Omental fat pad (tissue), 4 donors: ENCODE measurements at places on chromosomes 3 and 15.

DNA sequence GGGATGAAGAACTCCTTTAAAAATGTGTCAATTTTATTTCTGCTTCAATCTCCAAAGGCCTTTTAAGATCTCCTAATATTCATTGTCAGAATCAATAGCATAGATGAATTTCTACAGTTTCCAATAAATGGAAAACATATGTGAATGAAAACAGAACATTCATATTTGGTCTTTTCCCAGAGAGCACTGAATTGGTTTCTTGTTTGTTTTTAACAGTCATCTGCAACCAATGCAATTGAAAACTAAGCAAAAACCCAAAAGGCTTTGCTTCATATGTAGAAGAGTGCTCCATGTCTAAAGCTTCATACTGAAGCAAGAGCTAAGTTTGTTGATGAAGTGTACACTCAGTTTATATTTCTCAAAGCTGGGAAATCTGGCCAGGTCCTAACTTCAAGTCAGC is 426.5 kb upstream of the CDIN1 start:
- no peak for DNase-seq

GRCh38 chr3:18019161-18019495 is 276.7 kb upstream of the TBC1D5 start:
- DNase-seq = no peak

DNA sequence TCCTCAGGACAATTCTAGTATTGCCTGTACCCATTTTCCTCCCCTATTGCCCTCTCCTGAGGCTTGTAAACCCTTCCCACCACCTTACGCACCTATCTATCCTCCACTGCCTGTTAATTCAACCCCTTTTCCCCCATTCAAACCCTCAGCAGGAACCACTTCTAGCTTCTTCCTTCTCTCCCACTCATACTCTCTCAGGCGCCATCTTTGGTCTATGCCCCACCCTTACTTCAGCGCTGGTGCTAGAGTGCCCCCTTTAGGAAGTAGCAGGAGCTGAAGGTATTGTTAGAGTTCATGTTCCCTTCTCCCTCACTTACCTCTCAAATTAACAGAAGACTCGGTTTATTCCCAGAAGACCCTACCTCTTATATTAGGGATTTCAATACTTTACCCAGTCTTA is 121.8 kb upstream of the NLGN1 start:
- no peak for DNase-seq

- DNase-seq = no peak
Observed at GRCh38 chr15:93250209-93250608, 161.2 kb upstream of the RGMA start.

DNA sequence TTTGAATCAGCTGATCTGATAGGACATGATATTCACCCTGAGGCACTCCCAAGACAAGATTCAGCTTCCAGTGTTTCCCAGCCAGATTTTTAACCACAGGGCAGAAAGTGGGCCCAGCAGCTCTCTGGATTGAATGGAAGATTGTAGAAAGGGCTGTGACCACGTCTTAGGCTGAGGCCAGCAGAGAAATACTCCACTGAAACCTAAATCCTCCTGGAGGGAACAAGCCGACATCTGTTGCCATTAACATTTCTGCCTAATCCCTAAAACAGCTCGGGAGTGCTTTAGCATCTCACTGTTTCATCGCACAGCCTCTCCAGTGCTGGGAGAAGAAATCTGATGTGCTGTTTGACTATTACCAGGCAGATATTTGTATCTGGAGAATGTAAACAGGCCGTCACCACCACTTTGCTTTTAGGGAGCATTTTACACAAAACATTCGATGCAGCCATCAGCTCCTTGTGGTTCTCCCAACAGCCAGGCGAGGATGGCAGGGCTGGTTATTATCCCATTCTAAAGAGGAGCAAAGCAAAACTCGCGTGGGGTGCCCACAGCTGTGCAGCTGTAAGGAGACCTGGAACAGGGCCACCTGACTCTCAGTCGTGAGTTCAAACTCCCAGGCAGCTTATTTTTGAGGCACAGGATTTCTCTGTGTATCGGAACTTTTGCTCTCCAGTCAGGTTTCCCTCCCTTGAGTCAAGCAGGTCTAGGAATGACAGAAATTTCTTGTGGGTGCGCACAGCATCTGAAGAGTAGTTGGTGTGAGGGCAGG is 117.4 kb downstream of the LIPC start:
- DNase-seq = no peak

DNA sequence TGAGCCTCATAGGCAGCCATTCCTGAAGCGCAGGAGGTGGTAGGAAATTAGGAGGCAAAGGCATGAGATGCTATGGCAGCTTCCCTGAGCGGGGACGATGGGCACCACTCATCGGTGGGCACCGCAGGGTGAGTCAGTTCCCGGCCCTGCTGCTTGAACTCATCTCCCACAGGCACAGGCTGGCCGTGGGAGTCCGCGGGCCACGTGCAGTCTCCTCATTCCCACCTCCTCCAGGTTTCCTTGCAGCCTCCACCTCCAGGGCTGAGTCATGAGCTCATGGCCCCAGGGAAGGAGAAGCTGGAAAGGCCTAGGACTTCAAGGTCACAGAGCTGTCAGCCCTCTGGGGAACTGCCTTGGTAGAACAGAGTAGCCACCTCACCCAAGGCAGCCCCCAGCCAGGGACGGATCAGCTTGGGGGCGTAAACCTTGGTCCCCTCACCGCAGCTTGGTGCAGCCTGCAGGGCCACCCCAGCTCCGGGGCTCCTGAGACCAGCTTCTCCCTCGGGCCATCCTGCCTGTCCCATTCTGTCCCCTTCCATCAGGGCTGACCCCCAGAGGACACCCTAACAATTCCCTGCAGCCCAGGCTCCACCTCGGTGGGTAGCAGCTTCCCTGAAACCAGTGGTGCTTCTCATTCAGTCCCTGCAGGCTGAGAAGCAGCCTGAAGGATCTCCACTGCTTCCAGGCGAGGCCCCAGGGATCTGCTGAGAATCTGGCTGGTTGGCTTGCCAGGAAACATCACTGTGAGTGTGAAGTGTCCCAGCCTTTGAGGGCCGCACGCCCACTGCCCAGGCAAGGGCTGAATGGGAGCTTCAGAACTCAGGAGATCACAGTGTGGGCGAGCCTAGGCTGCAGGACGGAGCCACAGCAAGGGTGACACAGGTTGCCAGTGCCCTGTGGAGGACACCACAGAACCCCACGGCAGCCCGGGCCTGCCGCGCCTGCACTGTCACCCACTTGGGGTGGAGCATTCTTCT is 150.7 kb upstream of the MEF2A start:
- DNase-seq = no peak

- DNase-seq = no peak
Observed at GRCh38 chr3:94735354-94735753, 672.5 kb downstream of the NSUN3 start.

DNA sequence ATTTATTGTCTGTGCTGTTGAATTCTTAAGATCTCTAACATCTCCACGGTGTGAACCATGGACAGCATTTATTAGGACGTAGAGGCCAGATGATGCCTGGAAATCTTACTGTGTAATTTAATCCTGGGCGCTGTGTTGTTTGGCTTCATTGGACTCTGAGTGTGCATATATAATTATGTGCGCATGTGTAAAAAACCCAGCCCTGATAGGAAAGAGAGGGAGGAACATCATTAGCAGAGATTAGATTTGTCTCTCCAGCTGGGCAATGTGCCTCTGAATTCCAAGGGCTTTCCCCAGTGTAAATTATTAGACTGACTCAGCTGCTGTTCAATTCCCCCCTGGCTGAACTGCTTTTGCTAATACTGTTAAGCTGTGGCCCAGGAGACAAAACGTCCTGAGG is 39.6 kb downstream of the MAP3K13 start:
- no peak for DNase-seq

DNA sequence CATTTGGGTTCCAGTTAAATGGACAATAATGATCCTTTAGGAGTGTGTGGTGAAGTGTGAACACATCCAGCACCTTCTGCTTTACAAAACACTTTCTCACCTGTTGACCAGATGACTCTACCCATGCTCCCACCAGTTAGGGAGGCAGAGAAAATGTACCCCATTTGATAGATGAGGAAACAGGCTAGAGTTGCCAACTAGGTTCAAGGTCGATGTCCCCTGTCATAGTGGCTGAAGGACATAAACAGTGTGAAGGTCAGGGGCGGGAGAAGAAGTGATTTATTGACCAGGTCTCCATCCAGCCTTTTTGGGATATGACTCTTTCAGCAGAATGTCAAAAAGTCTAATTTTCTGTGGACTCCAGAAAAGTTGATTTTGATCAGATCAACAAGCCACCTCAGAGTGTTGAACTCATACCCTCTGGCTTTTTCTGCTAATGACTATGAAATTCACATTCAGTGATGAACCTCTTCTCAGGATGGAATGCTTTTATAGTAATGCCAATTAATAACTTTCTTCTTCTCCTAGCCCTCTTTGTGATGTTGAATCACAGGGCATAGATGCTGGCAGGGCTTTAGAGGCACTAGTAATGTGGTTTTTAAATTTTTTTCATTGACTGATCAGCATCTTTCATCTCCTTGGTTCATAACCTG is 57.5 kb downstream of the CPN2 start:
- no peak for DNase-seq

DNA sequence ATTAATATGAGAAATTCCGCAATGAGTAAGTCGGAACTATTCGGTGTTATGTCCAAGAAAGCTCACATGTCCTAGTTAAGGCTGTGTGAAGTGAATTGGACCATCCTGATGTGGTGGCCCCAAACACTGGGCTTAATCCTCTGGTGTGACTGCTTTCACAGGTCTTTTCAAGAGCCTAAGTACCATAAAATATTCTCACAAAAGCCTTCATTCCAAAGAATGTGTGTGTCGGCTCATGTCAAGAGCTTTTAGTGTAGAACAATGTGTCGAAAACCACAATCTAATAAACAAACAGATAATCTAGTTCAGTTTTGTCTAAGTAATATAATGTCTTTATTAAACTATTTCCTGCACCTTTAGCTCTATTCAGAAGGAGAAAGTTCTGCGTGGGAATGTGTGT is 311.4 kb downstream of the LPP start:
- no peak for DNase-seq

- DNase-seq = no peak
Observed at GRCh38 chr3:13477943-13478342, 2.2 kb upstream of the HDAC11 start.
